ENCODE measurements at places on chromosomes 12 and 14. TPM values are rescaled to one million over a fixed set of nuclear protein-coding genes. Genes with fewer than 3 reads are reported as not detected.

The DHRS2 gene
- total RNA-seq = not detected

The LTB4R gene
- total RNA-seq = 2.7 TPM

The RGS6 gene
- total RNA-seq = not detected

The AICDA gene
- not detected for total RNA-seq

The AGAP2 gene
- total RNA-seq = 0.20 TPM

The AKAP3 gene
- 1.7 TPM for total RNA-seq

The PLEKHG7 gene
- total RNA-seq = not detected

The MANSC4 gene
- total RNA-seq = not detected

The RASAL1 gene
- not detected for total RNA-seq

The ZCCHC8 gene
- total RNA-seq = 11.9 TPM

The LBHD2 gene
- total RNA-seq = not detected

The NRL gene
- total RNA-seq = 0.96 TPM

The TRPV4 gene
- total RNA-seq = 1.4 TPM

The GRIP1 gene
- 0.33 TPM for total RNA-seq

The ST8SIA1 gene
- 2.2 TPM for total RNA-seq

The MYF6 gene
- not detected for total RNA-seq

The CMA1 gene
- not detected for total RNA-seq

The IL22 gene
- total RNA-seq = not detected

The TCL1B gene
- not detected for total RNA-seq

The AVPR1A gene
- 1.9 TPM for total RNA-seq

The LYZ gene
- not detected for total RNA-seq

The TCL1A gene
- not detected for total RNA-seq

The DEGS2 gene
- total RNA-seq = 0.26 TPM

The TMEM229B gene
- total RNA-seq = 2.5 TPM

The DBX2 gene
- not detected for total RNA-seq

The KIF26A gene
- under 0.01 TPM for total RNA-seq

The TSPAN8 gene
- 108 TPM for total RNA-seq

The NANOG gene
- not detected for total RNA-seq

The PTPRR gene
- total RNA-seq = 0.78 TPM

The SPIC gene
- not detected for total RNA-seq

The TEDC1 gene
- total RNA-seq = 3.2 TPM

The OTUB2 gene
- total RNA-seq = 1.8 TPM

The TTC9 gene
- 1.8 TPM for total RNA-seq

The MUCL1 gene
- not detected for total RNA-seq

The FOXA1 gene
- total RNA-seq = not detected

The LRRC43 gene
- total RNA-seq = 1.2 TPM

The KRT71 gene
- not detected for total RNA-seq

The RPGRIP1 gene
- total RNA-seq = not detected

The PZP gene
- total RNA-seq = not detected

The C14orf39 gene
- total RNA-seq = not detected

The MGP gene
- 251 TPM for total RNA-seq

The HSPB8 gene
- 33.8 TPM for total RNA-seq
